ENCODE measurements at places on chromosomes 12 and 14.

DNA sequence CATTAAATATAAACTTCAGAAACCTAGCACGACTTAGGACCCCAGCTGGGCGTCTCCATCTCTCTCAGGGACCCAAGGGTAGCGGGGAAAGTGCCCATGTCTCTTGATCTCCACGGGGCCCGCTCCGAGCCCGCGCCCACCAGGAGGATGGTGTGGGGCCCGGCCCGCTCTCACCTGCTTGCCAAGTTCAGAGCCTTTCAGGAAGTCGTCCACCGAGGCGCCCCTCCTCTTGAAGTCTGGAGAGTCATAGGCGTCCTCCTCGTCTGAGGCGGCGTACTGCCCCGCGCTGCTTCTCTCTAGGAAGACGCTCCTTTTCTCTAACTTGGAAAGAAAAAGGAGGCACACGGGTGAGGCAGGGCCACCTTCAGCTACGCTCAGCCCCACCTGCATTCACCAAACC, 96.9 kb downstream of the PIWIL1 start:
- DNase-seq: no peak

- DNase-seq: no peak
Measured at GRCh38 chr14:44565968-44566367, 58.9 kb upstream of the FSCB start.

DNA sequence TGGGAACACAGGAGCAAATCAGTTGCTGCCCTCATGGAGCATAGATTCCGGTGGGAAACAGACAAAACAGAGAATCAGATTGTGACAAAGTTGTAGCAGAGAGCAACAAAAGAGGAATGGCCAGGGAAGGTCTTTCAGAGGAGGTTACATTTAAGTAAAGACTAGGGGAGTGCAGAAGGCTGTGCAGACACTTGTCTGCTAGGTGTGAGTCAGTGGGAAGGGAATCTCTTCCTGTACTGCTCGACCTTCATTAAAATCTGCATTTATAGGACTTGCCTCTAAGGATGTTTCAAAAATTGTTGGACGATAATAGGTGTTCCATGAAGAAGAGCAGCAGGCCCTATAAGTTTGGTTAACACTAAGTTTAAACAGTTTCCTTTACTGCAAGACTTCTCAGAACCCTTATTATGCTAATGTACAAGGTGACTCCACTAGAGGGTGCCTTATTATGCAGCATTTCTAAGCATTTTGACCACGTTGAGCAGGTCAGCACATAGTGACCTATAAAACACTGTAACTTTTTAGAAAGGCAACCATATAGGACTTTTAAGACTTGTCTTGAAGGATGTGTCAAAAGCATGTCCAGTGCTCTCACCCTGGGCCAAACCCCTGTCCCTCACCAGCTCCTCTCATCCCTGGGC, 91.8 kb upstream of the RIC8B start:
- DNase-seq: no peak

- no peak for DNase-seq
Measured at GRCh38 chr12:123034865-123035264, 54.4 kb downstream of the ARL6IP4 start.

DNA sequence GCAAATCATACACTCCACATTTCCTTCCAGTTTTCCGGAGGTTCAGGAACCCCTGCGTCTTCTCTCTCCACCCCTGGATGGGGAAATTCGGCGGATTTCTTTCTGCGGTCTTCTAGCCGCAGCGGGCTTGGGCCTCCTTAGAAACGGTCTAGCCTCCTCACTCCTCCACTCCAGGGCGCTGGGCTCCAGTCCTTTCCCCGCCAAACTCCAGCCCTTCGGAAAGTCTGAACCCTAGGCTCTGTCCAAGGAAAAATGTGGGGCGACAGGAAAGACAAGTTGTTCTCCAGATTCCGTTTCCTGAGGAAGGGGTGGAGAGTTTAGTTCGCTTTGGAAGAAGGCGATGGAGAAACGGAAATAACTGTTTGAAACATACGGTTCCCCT, 1.4 kb upstream of the HOXC10 start:
- DNase-seq: no peak

GRCh38 chr12:101002696-101003419, 207.2 kb downstream of the SLC5A8 start:
- DNase-seq: no peak

DNA sequence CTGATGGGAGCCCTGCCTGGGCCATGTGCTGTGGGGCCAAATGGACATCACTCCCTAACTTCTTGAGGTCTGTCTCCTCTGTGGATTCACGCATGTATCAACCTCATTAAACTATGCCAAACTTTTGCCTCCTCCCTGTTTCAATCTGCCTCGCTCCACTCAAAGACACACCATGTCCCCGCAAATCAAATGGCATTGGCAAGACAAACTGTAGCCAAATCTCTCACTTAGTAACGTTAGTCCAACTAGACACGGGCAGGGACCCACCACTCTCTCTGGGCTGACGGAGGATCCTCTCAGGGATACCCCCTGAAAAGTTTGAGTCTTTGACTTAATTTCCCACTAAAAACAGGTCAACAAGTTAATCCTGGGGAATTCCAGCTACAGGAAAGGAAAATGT, 8.0 kb downstream of the ZBTB39 start:
- no peak for DNase-seq

- no peak for DNase-seq
Measured at GRCh38 chr12:132275110-132275531, 54.3 kb downstream of the GALNT9 start.

DNA sequence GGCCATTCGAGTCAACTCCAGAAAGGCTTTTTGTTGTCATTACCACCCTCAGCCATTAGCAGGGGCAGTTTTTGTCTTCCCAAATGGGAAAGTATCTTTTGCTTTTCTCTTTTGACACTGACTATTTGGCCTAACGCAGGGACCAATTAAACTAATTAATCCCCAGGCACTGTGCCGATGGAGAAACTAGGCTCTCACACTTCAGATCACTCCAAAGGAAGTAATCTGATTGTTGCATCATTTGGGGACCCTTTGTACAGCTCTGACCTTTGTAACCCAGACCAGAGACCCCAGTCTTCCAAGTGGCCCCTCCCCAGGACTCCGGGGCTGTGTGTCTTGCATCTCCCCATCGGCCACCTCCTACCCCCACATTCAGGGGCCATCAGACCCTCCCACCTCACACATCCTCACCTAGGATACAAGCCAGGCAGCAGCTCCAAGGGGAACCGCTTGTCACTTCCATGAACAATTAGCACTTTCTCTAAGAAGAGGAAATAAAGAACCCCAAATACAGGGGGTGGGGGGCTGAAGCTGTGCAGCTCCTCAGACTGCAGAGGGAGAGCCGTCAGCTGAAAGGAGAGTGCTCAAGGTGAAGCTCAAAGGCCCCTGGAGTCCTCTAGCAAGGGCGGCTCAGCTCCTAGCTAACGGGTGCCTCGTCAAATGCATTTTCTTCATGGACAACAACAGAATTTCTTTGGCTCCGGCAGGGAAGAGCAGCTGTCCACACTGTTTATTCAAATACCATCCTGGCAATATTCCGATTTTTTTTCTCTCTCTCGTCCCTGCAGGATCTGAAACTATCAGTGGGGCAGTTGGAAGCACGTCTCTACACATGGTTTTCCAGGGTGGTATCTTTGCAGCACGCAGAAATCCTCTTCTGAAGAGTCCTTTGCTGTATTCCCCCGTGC, 64.3 kb upstream of the DIO3 start:
- DNase-seq: no peak
